ENCODE measurements at places on chromosomes 3 and 15.

- DNase-seq, result no peak
- H3K27ac ChIP-seq, result no peak overlapping the region
- H3K4me1 ChIP-seq, result no peaks in the 10 kb centered on the region
Measured at GRCh38 chr3:184889312-184889904, 77.4 kb downstream of the VPS8 start.

DNA sequence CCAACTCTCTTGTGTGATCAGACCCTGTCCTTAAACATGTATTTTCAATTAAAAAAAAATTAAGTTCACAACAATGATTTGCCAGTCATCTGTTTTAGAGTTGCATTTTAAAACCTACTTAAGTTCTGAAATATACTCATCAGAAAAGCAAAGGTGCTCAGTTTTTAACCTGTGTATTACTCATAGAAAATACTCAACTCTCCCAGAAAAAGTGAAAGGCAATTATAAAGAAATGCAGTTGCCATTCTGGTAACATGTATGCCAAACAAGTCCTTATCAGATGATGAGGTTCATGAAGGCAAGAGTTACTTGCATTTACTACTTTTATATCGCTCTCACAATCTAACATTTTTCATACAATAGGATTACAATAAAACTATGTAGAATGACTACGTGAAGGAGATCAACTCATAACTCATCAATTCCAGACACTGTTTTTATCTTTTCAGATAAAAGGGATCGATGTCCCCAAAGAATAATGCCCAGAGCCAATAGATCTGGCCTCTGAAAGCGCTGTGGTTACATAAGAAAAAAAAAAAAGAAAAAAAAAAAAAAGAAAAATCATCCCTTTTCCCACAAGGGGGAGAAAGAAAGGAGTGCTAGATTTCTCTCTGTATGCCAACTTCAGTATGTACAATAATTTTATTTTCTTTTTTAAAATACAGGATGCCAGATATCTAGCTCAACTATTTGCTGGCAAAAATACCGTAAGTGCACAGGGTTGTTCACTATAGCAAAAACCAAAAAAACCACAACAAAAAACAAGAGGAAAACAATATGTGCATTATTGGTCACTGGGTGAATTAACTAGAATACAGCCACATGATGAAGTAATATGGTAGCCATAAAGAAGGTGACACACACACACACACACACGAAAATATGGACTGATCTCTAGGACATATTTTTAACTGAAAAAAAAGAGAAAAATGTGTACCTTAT, 137.4 kb downstream of the NR1I2 start:
- no peaks in the 10 kb centered on the region for H3K27me3 ChIP-seq
- no peak overlapping the region for H3K4me3 ChIP-seq
- H3K4me1 ChIP-seq, result no peaks in the 10 kb centered on the region

GRCh38 chr3:185561958-185562357, 9.6 kb upstream of the LIPH start:
- H3K27me3 ChIP-seq, result no peaks in the 10 kb centered on the region
- no peak overlapping the region for H3K4me3 ChIP-seq
- H3K27ac ChIP-seq, result no peak overlapping the region
- H3K36me3 ChIP-seq, result no peaks in the 10 kb centered on the region
- DNase-seq, result no peak
- H3K4me1 ChIP-seq, result peaks cover 8% of the 10 kb centered on the region

GRCh38 chr3:61439122-61439458, 122.3 kb upstream of the PTPRG start:
- no peaks in the 10 kb centered on the region for H3K36me3 ChIP-seq
- no peak for DNase-seq
- H3K4me3 ChIP-seq, result no peak overlapping the region
- H3K27me3 ChIP-seq, result no peaks in the 10 kb centered on the region

- no peak overlapping the region for H3K4me3 ChIP-seq
- H3K36me3 ChIP-seq, result peaks cover 3% of the 10 kb centered on the region
- no peaks in the 10 kb centered on the region for H3K27me3 ChIP-seq
- no peak overlapping the region for H3K27ac ChIP-seq
Measured at GRCh38 chr15:56176996-56177395, 66.7 kb downstream of the RFX7 start.

GRCh38 chr3:67774676-67775075, 120.3 kb upstream of the SUCLG2 start:
- H3K27me3 ChIP-seq, result no peaks in the 10 kb centered on the region
- no peak for DNase-seq
- no peak overlapping the region for H3K27ac ChIP-seq
- no peaks in the 10 kb centered on the region for H3K36me3 ChIP-seq
- no peak overlapping the region for H3K4me3 ChIP-seq
- no peaks in the 10 kb centered on the region for H3K4me1 ChIP-seq

DNA sequence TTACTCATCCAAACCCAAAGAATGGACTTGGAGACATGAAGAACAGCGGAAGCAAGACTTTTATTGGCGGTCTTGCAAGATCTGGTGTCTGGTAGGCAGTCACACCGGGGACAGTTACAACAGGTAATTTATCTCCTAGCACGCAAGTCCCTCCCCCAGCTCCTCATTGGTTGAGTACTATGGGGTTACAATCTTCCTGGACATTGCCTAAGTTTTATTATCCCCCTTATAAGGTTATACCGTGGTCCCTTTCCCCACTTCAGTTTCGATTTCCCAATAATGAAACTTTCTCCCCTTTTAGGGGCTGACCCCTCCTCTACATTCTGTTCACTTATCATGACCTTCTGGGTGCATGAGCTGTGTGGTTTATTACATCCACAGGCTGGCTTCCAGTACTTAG, 18.7 kb downstream of the ARL8B start:
- H3K27ac ChIP-seq, result no peak overlapping the region
- no peaks in the 10 kb centered on the region for H3K36me3 ChIP-seq
- no peak overlapping the region for H3K4me3 ChIP-seq
- no peak for DNase-seq
- no peaks in the 10 kb centered on the region for H3K27me3 ChIP-seq
- peaks cover 16% of the 10 kb centered on the region for H3K4me1 ChIP-seq

DNA sequence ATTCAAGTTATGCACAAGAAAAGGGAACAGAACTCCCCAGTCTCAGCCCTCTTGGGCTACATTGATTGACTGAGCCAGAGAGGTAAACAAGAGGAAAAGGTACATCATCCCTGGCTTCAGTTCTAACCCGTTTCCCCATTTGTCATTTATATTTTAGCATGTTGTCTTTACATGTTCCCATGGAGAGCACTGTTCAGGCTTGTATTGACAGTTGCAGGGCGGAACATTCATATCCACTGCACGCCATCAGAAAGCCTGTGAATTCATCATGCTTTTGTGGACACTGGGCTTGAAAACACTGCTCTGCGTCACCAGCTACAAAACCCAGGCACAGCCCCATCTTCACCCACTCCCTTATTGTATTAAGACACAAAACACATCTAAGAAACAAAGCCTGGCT, 240.9 kb upstream of the EIF1B start:
- no peak for DNase-seq
- H3K4me3 ChIP-seq, result no peak overlapping the region
- H3K36me3 ChIP-seq, result no peaks in the 10 kb centered on the region

DNA sequence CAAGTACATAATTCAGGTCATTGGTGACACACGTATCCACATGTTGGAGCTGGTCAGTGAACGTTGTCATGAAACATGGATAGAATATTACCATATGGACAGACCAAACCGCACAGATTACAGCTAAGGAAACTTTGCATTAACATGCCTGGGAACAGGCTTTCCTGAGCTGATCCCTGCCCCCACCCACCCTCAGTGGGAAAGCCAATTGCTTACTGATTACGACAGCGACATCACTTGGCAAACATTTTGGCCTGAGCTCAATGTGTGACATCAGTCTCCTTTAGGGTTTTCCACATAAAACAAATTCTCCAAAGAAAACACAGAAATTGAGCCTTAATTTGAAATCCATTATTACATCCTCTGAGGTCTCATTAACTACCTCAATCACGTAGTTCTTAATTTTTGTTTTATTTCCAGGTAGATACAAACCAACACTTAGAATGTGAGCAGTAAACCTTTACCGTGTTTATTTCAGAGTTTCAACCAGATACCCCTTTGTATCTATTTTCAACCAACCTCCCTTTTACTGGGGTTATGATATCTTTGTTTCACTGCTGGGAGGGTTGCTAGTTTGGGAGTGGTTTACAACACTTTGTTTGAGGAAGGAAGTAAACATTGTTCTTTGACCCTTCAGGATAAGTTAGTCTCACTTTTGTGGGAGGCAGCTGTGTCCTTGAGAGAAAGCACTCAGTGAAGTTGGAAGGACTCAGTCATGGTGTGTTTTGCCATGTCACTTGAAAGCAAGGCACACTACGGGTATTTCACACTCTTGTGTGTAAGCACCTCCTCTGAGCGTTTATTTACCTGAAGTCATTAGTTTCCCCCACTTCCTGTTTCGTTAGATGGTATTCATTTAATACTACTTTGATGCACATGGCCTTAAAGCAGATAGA, 103.1 kb downstream of the CMSS1 start:
- H3K36me3 ChIP-seq, result no peaks in the 10 kb centered on the region
- peak overlapping the region; percentile 44 for H3K27ac ChIP-seq
- no peaks in the 10 kb centered on the region for H3K27me3 ChIP-seq
- peak; percentile 68 for DNase-seq
- no peak overlapping the region for H3K4me3 ChIP-seq

DNA sequence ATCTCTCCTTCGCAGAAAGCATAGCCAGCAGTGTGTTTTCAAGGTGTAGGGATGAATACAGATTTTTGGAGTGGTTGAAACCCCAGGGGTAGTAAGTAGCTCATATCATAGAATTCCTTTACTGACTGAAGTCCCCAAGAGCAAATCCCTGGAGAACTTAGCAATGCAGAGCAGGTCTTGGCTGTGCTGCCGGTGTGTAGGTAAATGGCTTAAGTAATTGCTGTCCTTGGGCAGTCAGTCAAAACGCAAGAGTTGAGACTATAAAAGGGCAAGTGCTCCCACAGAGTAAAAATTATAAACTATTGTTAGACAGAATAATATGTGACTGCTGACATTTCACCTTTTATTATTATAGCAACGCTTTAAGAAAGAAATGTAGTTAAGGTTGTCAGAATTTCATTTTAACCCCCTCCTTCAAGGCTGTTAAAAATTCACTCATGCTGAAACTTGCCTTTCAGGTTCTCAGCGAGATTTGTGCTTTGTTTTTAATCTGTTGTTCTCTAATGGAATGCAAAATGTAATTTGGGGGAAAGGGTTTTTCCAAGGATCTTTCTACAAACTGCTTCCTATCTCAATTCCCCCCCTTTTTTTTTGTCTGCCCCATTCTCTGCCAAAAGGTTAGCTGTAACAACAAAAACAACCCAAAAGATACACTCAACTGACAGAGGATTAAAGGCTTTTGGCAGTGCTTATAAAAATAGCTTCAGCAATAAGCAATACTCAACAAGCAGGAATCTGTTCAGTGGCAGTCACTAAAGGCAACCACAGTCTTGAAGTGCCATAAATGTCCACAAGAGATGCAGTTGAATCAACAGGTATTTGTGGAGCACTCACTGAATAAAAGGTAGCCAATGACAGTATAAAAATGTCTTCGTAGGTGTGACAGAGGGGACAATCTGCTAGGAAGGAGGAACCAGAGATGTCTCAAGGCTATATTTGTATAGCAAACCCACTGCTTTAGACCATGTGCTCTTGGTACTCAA, 105.3 kb downstream of the THRB start:
- H3K27me3 ChIP-seq, result no peaks in the 10 kb centered on the region
- no peak overlapping the region for H3K27ac ChIP-seq
- no peaks in the 10 kb centered on the region for H3K36me3 ChIP-seq
- peak overlapping the region; percentile 3 for H3K4me3 ChIP-seq

- peak; percentile 90 for DNase-seq
- H3K27ac ChIP-seq, result peak overlapping the region; percentile 89
- no peaks in the 10 kb centered on the region for H3K27me3 ChIP-seq
- no peak overlapping the region for H3K4me3 ChIP-seq
Measured at GRCh38 chr3:52237657-52238172, 1.2 kb downstream of the TWF2 start.

GRCh38 chr3:152323834-152324233, 55.1 kb downstream of the MBNL1 start:
- no peaks in the 10 kb centered on the region for H3K27me3 ChIP-seq
- H3K27ac ChIP-seq, result no peak overlapping the region
- no peaks in the 10 kb centered on the region for H3K36me3 ChIP-seq
- no peak for DNase-seq

DNA sequence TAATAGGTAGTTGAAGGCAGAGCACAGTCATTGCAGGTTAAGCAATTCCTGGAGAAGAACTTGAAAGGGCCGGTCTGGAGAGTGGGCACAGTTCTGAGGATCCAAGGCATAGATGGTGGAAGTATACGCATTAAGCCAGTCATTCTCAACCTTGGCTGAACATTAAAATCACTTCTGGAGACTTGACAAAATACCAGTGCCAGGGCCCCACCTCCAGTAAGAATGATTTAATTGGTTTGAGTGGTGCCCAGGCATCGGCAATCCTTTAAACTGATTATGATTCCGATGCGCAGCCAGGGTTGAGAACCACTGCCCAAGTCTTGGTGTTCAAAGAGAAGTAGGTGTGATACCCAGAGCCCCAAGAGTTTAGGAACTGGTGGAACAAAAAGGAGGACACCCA, 6.9 kb upstream of the HOMER2 start:
- H3K27me3 ChIP-seq, result no peaks in the 10 kb centered on the region
- peak overlapping the region; percentile 83 for H3K27ac ChIP-seq
- H3K4me3 ChIP-seq, result no peak overlapping the region
- peaks cover 50% of the 10 kb centered on the region for H3K4me1 ChIP-seq
- no peaks in the 10 kb centered on the region for H3K36me3 ChIP-seq
- no peak for DNase-seq

GRCh38 chr15:65101411-65101890, 13.5 kb downstream of the UBAP1L start:
- H3K4me1 ChIP-seq, result no peaks in the 10 kb centered on the region
- no peak overlapping the region for H3K27ac ChIP-seq
- no peaks in the 10 kb centered on the region for H3K36me3 ChIP-seq
- H3K27me3 ChIP-seq, result no peaks in the 10 kb centered on the region
- peak; percentile 74 for DNase-seq

GRCh38 chr3:119731560-119732343, 28.9 kb downstream of the CFAP91 start:
- H3K27ac ChIP-seq, result no peak overlapping the region
- H3K4me3 ChIP-seq, result no peak overlapping the region
- H3K27me3 ChIP-seq, result no peaks in the 10 kb centered on the region
- no peaks in the 10 kb centered on the region for H3K36me3 ChIP-seq

DNA sequence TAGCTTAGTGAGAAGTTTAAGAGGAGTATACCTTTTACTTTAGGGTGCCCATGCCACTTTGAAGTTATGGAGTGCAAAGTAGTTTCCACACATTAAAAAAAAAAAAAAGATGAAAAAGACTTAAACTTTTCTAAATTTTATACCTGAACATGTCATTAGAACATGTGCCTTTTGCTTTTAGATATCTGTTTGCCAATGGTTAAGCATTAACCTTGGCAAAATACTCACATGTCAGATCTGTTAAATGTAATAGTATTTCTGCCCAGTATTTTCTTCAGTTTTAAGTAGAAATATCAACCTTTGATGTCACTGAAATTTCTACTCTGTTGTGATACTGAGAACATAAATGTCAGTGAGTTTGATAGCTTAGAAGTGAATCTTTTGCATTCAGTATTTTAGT, 12.2 kb downstream of the ZFAND6 start:
- H3K27me3 ChIP-seq, result no peaks in the 10 kb centered on the region
- peak overlapping the region; percentile 58 for H3K27ac ChIP-seq
- peak overlapping the region; percentile 40 for H3K4me3 ChIP-seq
- no peak for DNase-seq
- peaks cover 54% of the 10 kb centered on the region for H3K4me1 ChIP-seq
- no peaks in the 10 kb centered on the region for H3K36me3 ChIP-seq

- no peak for DNase-seq
- H3K27ac ChIP-seq, result no peak overlapping the region
- H3K4me3 ChIP-seq, result no peak overlapping the region
- H3K4me1 ChIP-seq, result no peaks in the 10 kb centered on the region
- no peaks in the 10 kb centered on the region for H3K27me3 ChIP-seq
Measured at GRCh38 chr3:79184251-79184650, 583.5 kb downstream of the ROBO1 start.

All from pancreas (tissue), 10 donors.